ENCODE measurements at places on chromosomes 3 and 15.

DNA sequence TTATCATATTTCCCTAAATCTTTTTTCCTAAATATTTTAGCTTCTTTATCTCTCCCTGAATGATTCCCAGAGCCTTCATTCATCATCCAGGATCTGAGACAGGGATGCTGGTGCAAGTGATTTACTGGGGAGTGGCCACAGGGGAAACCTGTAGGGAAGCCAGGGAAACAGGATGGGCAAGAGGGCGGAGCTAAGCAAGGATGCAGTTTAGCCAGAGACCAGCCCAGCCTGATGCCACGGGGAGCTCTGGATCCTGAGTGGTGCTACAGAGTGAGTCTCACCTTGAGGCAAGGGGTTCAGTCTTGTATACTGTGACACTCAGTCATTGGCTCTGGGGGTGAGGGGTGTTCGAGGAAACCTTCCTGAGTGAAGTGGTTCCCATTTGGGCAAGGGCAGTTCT lies 39.7 kb upstream of the LRRFIP2 start:
- no peak for DNase-seq

DNA sequence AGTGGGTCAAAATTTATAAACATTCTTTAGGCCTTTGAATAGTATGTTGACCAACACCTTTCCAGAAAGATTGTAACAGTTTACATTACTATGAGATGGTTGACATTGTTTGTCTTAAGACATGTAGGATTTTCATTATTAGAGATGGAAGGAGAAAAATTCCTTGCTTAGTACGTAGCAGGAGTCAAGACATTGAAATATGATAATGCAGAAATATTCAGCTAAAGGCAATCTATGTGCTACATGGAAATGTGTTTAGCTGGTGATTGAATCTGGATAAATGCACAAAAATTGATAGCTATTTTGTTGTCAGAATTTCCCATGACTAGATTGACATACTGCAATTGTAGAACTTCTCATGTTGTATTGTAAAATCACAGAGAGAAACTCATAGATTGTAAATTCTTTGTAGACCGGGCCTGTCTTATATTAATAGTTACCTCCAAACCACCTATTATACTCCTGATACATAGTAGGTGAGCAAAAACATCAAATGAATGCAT lies 370.4 kb upstream of the CBLB start:
- no peak for DNase-seq

- DNase-seq = no peak
Observed at GRCh38 chr15:100205549-100206295, 136.1 kb downstream of the ADAMTS17 start.

DNA sequence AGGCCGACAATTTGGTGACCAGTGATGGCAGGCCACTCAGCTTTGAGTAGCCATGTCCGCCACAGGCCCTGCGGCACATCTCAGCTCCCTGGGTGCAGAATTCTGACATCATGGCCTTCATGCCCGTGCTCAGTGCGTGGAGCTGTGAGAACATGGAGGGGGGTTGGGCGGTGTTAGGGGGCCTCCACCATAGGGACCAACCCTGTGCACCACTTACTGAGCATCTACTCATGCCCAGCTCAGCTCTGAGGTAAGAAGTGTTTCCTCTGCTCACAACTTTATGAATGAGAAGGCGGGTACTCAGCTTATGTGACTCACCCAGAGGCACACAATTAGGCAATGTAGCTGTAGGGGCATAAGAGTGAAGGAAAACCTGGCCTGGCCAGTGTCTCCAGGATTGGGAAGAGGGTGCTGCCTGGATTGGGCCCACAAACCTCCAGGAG lies 10.5 kb downstream of the ACOX2 start:
- DNase-seq = no peak

GRCh38 chr3:11610044-11610671 lies 33.6 kb downstream of the VGLL4 start:
- DNase-seq = no peak

GRCh38 chr3:107263269-107264021 lies 113.8 kb upstream of the CCDC54 start:
- no peak for DNase-seq

All from muscle of arm (tissue), 14 donors.